ENCODE measurements at places on chromosomes 5 and 9. TPM values are rescaled to one million over a fixed set of nuclear protein-coding genes. Genes with fewer than 3 reads are reported as not detected.

DNA sequence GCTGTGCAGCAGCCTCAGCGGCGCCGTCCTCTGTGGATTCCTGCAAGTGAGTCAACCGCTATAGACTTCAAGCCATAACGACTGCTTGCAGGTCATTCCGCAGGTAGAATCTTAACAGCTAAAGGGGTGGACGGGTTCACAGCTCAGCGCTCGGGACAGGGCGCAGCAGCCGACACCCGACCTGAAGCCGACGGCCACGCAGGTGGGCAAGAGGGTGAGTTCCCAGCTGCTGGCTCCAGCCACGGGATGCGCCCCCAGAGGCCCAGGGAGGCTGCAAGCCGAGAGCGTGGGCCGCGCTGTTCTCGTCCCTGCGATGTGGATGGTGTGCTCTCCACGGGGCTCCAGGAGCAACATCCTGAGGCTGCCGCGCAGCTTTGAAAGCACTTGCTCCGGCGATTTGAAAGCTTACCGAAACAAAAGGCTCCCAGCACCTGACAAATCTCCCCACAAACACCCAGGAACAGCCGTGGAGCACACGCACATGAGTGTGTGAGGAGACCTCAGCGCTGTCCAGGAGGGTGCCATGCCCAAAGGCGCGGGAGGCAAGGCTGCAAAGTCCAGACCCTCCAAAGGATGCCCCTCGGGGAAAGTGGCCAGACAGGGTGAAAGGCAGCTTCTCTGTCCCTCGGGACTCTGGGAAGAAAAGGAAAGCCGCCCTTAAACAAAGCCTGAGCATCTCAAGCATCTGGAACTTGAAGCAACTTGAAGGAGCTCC, 48.7 kb downstream of the EXD3 start:
- DNase-seq: no peak

- DNase-seq: no peak
Measured at GRCh38 chr9:18357321-18357720, 116.6 kb upstream of the ADAMTSL1 start.

DNA sequence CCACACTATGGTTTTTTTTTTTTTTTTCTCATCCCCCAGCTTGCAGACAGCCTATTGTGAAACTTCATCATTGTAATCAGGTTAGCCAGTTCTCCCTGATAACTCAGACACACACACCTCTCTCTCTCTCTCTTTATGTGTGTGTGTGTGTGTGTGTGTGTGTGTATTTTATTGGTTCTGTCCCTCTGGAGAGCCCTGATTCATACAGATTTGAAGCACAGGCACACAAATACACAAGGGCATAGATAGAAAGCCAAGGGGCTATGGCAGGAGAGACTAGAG, 20.6 kb upstream of the VCAN start:
- DNase-seq: no peak

- no peak for DNase-seq
Measured at GRCh38 chr5:34543687-34544086, 112.4 kb upstream of the RAI14 start.

- DNase-seq: no peak
Measured at GRCh38 chr5:151534350-151534749, 56.8 kb downstream of the FAT2 start.

- no peak for DNase-seq
Measured at GRCh38 chr5:136006164-136006563, 22.6 kb upstream of the TGFBI start.

GRCh38 chr9:84254972-84255371, 85.6 kb downstream of the SLC28A3 start:
- no peak for DNase-seq

DNA sequence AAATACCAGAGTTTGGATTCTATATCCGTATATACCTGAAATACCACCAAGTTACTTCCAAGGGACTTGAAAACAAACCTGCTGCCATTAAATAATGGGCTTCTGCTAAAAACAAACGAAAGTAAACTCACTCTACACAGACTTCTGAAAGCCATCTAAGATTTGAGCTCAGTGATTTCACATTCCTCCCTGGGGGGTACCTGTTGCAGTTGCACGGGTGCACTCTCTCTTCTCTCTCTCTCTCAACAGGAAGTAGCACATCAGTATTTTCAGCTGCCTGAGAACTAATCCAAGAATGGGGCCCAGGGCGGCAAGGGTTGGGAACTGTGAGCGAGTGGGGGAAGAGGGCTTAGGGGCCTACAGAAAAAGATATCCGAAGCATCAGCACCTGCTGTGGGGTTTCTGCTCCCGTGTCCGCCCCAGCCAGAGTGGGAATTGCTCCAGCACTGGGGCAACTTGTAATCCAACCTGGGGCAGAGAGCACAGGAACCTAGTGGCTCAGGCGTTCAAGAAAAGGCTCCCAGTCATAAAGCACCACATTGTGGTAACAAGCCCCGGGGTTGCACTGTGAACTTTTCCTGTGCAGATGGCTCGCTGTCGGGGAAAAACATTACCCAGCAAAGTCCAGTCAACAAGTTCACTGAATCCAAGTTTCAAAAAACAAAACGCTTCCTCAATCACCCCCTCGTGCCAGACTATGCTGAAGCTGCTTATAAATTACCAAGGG, 99.8 kb downstream of the EFNA5 start:
- no peak for DNase-seq

- DNase-seq: no peak
Measured at GRCh38 chr5:177496070-177496726, 1.2 kb downstream of the PDLIM7 start.

GPR151 gene
- polyA plus RNA-seq: not detected

CYLC2 gene
- polyA plus RNA-seq: not detected

Measured in renal cortex interstitium (tissue), 15 donors.